M059J (cell line): ENCODE measurements at places on chromosomes 5 and 9. TPM values are rescaled to one million over a fixed set of nuclear protein-coding genes. Genes with fewer than 3 reads are reported as not detected.
A peak's percentile ranks its signal among the peaks of the same experiment; 100 is the strongest.

- DNase-seq: no peak
These were observed 489.3 kb downstream of the ANXA1 start for GRCh38 chr9:73640971-73641370.

- DNase-seq: peak; percentile 70
These were observed 54.0 kb downstream of the AOPEP start for GRCh38 chr9:94780516-94780950.

The CMYA5 gene
- total RNA-seq: 0.02 and 0.05 TPM in 2 replicates

GRCh38 chr5:71693828-71694427 is 25.1 kb upstream of the CARTPT start:
- no peak for DNase-seq

The PLAC8L1 gene
- not detected in 2 replicates for total RNA-seq
